ENCODE measurements at places on chromosomes 5 and 9.

DNA sequence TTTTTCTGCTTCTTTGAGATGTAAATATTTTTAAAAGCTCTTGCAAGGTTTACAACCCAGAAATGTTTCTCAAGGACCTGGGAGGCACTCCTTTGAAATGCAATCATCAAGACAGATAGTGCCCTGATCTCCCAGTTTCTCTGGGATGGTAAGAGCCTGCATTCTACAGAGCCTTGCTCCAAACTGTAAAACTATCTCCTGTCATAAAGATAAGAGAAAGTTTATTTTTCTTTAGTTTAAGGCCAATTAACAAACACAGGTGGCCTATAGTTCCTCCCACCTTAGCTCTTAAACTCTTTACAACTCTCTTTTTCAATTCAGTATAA is 1231.1 kb upstream of the NUDT12 start:
- DNase-seq = no peak

DNA sequence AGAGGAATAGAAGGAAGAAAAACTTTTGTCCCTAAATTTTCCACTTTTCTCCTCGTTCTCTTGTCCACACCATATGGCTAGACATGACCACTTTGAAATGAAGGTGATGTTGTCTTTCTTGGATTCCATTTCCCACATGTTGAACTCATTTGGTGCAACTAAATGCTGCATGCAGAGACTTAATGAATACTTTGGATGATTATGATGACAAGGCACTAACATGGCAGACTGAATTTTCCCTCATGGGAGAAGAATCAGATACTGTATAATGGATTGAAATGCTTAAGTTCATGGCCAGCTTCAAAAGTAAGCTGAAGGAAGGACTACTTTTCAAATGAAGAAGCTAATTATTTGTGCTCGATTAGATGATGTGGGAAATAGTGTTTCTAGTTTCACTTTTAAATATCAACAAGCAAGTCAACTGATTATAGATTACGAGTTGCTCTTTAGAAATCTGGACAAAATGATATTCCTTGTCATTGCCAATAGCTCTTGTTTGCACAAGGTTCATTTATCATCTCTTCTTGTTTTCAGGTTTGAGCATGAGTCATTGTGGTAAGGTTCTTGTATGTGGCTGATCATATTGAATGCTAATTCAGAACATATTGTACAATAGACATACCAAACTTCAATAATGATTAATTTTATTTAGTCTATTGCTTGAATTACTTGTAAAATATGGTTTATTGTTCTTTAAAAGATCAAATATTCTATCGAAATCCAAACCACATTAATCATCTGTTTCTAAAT is 501.3 kb upstream of the FTMT start:
- no peak for DNase-seq

GRCh38 chr5:40801771-40802562 is 3.8 kb upstream of the PRKAA1 start:
- no peak for DNase-seq

GRCh38 chr5:142852416-142853198 is 82.4 kb downstream of the ARHGAP26 start:
- DNase-seq = no peak

DNA sequence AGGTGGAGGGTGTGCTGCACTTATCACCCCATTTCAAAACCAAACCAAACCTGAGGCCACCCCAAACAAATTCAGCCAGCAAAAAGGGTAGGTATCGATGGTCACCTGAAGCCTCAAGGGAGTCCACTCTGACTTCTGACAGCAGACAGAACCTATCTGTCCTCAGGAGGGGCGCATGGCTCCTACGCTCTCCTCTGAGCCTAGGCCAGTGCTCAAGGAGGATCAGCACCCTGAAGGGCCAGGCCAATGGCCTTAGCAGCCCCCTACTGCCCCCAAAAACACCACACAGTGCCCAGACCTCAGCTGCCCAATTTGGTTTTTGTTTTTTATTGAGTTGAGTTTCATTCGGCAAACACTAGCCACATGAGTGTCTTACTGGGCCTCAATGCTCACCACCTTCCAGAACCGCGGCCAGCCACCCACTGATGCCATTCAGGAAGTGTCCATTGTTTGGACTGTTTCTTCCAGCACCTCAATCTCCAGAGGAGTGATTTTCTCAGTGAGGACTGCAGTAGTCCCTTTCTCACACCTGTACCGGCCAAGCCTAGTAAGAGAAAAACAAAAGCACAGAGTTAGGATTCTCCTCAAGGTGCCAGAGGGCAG is 62.0 kb downstream of the PSMB7 start:
- no peak for DNase-seq

DNA sequence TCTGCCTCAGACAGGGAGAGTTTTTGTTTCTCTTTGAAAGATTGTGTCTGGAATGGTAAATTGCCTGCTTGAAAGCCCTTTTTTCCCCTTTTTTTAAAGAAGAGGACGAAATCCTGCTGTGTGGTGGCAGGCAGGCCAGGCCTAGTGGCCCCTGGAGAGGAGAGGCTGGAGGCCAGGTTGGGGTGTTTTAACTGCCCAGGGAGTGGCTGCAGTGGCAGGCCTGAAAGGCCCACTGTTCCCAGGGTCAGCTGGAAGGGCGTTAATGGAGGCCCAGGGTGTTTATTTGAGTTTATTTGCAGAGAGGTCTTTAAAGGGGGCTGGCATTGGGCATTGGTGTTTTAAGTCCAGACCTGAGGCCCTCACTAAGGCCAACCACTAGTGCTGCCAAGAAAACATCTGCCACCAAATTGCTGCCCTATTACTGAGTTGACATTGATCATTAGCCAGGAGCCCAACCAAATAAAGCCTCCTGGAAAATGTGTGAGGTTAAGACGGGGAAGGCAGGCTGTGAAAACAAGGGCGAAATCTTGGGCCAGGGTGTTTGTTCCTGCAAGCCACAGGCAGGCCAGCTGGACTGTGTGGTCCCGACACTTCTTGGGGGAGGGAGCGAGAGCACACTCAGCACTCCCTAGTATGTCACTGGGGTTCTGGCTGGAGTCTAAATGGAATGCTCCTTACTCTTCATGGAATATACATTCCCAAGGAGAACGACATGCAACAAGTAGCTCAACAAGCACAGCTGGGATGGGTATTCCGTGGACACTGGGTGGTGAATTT is 5.0 kb downstream of the JADE2 start:
- DNase-seq = no peak

DNA sequence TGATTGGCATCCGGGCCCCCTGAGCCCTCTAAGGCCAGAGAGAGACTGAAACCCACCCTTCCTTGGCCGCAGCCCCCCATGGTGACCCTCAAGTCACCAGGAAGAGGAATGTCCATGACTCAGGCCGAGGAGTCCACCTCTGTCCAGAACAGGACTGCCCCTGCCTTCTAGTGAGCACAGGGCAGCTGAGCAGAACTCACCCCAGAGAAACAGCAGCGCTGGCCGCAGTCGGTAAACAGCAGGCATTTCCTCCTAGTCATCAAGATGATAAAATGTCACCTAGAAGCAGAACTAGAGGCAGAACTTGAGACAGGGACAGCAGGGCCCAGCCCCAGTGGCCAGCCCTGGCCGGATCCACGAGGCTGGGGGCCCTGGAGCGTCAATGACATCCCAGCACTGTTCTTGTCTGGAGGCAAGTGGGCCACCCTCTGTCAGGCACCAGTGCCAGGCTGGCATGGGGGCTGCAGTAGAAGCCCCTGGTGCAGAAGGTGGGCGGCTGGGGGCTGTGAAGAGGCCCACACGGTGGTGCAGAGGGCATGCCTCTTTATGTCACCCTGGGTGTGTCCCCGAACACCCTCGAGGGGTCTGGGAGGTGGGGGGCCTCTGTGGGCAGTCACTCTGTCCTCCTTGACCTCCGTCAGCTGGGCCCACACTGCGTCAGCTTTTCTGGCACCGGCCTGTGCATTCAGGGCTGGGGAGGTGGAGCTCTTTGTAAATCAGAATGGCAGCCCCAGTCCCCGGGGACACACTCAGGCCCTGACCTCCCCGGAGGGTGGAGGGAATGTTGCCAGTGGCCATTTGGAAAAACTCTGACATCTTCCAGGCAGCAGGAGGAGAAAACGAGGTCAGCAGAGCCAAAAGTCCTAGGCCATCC is 83.0 kb downstream of the NTNG2 start:
- no peak for DNase-seq

DNA sequence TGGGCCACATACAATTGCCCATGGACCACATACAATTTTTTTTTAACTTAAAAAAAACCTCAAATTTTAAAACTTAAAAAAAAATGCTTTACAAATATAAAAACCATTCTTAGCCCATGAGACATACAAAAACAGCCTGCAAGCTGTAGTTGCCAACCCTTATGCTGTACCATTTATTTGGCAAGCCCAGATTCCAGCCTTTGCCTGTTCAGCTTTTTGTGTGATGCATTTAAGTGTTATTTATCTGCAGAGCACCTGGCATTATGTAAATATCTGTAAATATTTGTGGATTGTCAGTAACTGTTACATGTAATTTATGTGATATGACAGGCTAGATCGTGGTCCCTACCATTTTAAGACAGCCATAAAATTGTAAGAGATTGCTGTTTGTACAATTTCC is 32.6 kb downstream of the HEXB start:
- no peak for DNase-seq

GRCh38 chr5:127313847-127314473 is 23.4 kb downstream of the MEGF10 start:
- no peak for DNase-seq
